ENCODE measurements at places on chromosomes 5 and 9.

DNA sequence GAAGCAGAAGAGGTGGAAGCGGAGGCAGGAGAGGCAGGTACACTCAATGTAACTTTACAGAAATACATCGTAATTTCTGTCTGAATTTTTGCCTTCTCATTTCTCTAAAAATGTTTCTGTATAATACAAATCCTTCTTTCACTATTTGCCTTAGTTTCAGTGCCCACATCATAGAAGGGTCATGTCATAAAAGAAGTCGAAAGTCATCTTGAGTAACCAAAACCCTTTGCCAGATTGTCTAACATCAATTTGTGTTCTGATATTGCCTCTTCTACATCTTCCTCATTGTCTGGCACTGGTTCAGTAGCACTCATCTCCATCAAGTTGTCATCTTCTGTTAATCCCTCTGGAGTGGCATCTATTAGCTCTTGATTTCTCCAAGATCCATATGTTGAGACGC, 6.2 kb upstream of the CYFIP2 start:
- DNase-seq, result no peak

- no peak for DNase-seq
Measured at GRCh38 chr9:125654121-125654520, 52.9 kb downstream of the MAPKAP1 start.

- no peak for DNase-seq
Measured at GRCh38 chr5:138351517-138351916, 968 bp upstream of the KDM3B start.

- DNase-seq, result no peak
Measured at GRCh38 chr9:27094640-27095298, 14.3 kb upstream of the TEK start.

- no peak for DNase-seq
Measured at GRCh38 chr9:113654605-113655428, 191.3 kb downstream of the RGS3 start.

All from NCI-H2227 treated with DMSO at 0.1 percent for 48 hours (cell line).